ENCODE measurements at places on chromosomes 7 and 10. TPM values are rescaled to one million over a fixed set of nuclear protein-coding genes. Genes with fewer than 3 reads are reported as not detected.

- no peak for DNase-seq
Measured at GRCh38 chr10:80280071-80280800, 9.2 kb downstream of the MAT1A start.

GRCh38 chr7:106858618-106859532 lies 6.2 kb upstream of the PIK3CG start:
- DNase-seq = no peak

- DNase-seq = no peak
Measured at GRCh38 chr10:71437537-71438092, 40.9 kb downstream of the CDH23 start.

- no peak for DNase-seq
Measured at GRCh38 chr10:124599588-124600050, 138.0 kb downstream of the LHPP start.

TMEM270 gene
- total RNA-seq = not detected

- no peak for DNase-seq
Measured at GRCh38 chr7:28942168-28942567, 16.0 kb downstream of the TRIL start.

DNA sequence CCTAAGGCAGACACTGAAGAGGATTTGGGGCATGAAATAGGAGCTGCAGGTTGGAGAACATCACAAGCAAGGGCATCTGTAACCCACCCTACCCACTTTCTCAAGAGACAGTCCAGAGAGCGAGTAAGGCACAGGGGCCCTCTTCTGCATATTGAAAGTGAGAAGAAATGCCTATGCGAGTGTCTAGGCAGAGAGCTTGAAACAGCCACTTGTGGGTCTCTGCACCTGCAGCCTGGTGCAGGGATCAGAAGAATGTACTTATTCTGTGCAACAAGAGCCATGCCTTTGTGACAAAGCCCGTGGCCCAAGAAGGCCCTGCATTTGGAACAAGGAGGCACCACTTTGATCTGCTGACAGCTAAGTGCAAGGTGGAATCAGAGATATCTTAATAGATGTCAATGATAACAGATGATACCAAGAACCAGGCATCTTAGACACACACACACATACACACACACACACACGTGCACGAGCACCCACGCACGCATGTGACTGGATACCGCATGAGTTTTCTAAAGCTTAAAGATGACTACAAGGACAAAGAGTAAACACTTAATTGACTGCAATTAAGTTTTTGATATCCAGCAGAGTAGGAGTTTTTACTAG lies 89.3 kb downstream of the NPSR1 start:
- DNase-seq = no peak

GPR15LG gene
- not detected for total RNA-seq

NKX1-2 gene
- not detected for total RNA-seq

MLXIPL gene
- 56.2 TPM for total RNA-seq

DNA sequence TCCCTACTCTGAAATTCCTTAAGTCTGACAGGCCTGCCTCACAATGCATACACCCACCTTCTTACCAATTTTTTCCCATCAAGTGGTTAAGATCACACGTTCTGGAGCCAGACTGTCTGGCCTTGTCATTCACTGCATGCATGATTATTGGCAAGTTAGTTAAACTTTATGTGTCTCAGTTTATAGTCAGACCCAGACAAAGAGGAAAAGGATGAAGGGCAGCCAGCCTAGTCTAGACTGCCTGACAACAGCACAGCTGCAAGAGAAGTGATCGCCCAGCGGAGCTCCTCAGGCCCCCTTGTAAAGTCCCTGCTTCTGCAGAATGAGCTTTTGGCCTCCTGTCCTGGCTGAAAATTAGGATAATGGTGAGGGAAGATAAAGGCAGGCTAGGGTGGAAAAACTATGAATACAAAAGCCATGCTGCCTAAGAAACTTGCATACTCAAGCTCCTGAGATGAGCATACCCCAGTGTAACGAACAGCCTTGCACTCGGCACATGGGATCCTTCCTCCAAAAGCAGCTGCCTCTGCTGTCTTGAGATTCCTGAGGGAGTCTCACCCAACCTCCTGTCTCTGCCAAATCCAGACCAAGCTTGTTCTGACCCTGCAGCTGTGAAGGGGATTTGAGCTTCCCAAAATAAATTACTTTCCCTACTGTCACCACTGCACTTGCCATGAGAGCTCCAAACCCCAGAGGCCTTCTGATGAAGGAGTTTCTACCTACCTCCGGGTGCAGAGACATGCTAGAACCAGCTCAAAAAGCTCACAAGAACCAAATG lies 26.7 kb upstream of the MRLN start:
- DNase-seq = no peak

UTF1 gene
- not detected for total RNA-seq

NPC1L1 gene
- total RNA-seq = 0.25 TPM

DNA sequence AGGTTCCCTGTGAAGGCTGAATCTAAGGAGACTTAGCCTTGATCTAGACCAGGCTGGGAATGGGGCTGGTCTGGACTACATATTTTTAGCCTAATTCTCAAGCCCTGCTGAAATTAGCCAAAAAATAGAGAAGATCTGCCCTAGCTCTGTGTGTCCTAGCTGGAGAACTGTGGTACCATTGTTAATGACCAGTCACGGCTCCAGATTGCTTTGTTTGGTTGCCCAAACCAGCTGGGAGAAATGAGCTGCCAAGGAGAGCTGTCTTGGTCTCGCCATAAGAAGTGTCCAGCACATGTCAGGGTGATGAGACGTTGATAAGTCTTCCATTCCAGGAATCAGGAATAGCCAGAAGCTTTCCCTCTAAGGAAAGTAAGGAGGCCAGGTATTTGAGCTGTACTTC lies 20.7 kb downstream of the GBX1 start:
- DNase-seq = no peak
